GM23338 (cell line): ENCODE measurements at places on chromosomes 5 and 9. TPM values are rescaled to one million over a fixed set of nuclear protein-coding genes. Genes with fewer than 3 reads are reported as not detected.
A peak's percentile ranks its signal among the peaks of the same experiment; 100 is the strongest.

DNA sequence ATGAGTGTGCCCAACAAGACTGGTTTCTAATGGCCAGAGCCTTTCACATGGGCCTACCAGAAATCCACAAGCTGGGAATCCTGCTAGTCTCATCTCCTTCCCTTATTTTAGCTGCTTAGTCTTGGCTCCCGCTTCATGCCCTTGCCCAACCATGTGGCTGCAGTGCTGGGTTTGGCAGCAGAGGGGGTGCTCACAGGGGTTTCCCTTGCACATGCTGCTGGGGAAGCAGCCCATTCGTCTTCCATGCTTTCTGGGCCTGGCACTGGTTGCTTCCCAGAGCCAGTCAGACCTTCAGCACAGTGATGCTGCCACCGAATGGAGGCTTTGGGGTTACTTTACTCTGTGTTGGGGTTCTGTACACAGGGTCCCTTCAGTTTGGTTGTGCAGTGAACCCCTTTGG is 26.3 kb downstream of the SLC46A2 start:
- peak; percentile 28 for DNase-seq

- peak; percentile 40 for DNase-seq
Measured at GRCh38 chr9:81649475-81650240, 39.7 kb downstream of the TLE1 start.

- DNase-seq: no peak
Measured at GRCh38 chr5:178454303-178454702, 135.9 kb downstream of the COL23A1 start.

- DNase-seq: peak; percentile 4
Measured at GRCh38 chr9:30075022-30075421, 2309.4 kb upstream of the ACO1 start.

- peak; percentile 21 for DNase-seq
Measured at GRCh38 chr5:172757394-172758010, 13.5 kb downstream of the DUSP1 start.

GRCh38 chr9:75712700-75713099 is 177.8 kb upstream of the PCSK5 start:
- DNase-seq: no peak

GRCh38 chr5:28603869-28604268 is 1565.5 kb upstream of the CDH9 start:
- DNase-seq: no peak

The SLC2A6 gene
- 17.5 and 17.6 TPM in 2 replicates for polyA plus RNA-seq

The TLX3 gene
- not detected in 2 replicates for polyA plus RNA-seq
